Esophagus (tissue), 2 donors: ENCODE measurements at places on chromosomes 16 and 17. TPM values are rescaled to one million over a fixed set of nuclear protein-coding genes. Genes with fewer than 3 reads are reported as not detected.

Gene TBC1D3K
- not detected for polyA plus RNA-seq

Gene SAMD14
- 0.37 TPM for polyA plus RNA-seq

Gene NPTX1
- 0.11 TPM for polyA plus RNA-seq

Gene C16orf46
- 0.29 TPM for polyA plus RNA-seq

Gene SCARF1
- polyA plus RNA-seq, result 2.8 TPM

Gene IL4R
- polyA plus RNA-seq, result 51.1 TPM

Gene NLRC3
- 0.81 TPM for polyA plus RNA-seq

Gene FOXL1
- polyA plus RNA-seq, result 0.08 TPM

Gene ABCA9
- 0.69 TPM for polyA plus RNA-seq

Gene ENPP7
- polyA plus RNA-seq, result not detected

Gene KCNH4
- 0.02 TPM for polyA plus RNA-seq

Gene ZNF319
- 3.7 TPM for polyA plus RNA-seq

Gene NMT1
- 30.1 TPM for polyA plus RNA-seq

Gene SERPINF2
- 1.9 TPM for polyA plus RNA-seq

Gene AGRP
- not detected for polyA plus RNA-seq

Gene CACNG5
- polyA plus RNA-seq, result not detected

Gene OR1A2
- polyA plus RNA-seq, result not detected

Gene EMP2
- 90.9 TPM for polyA plus RNA-seq

Gene SLFN12L
- polyA plus RNA-seq, result 0.25 TPM

Gene CCL4
- polyA plus RNA-seq, result 1.8 TPM

Gene IGFBP4
- 34.1 TPM for polyA plus RNA-seq

Gene HS3ST3B1
- 1.7 TPM for polyA plus RNA-seq

Gene UTS2R
- not detected for polyA plus RNA-seq

Gene CPNE7
- 1.5 TPM for polyA plus RNA-seq
